ENCODE measurements at places on chromosomes 3 and 15. TPM values are rescaled to one million over a fixed set of nuclear protein-coding genes. Genes with fewer than 3 reads are reported as not detected.

GRCh38 chr3:45426161-45426560 lies 37.8 kb downstream of the LARS2 start:
- no peak overlapping the region for H3K4me3 ChIP-seq
- no peak overlapping the region for H3K27ac ChIP-seq
- DNase-seq, result peak; percentile 56
- no peaks in the 10 kb centered on the region for H3K27me3 ChIP-seq
- H3K4me1 ChIP-seq, result no peaks in the 10 kb centered on the region
- H3K36me3 ChIP-seq, result no peaks in the 10 kb centered on the region

DNA sequence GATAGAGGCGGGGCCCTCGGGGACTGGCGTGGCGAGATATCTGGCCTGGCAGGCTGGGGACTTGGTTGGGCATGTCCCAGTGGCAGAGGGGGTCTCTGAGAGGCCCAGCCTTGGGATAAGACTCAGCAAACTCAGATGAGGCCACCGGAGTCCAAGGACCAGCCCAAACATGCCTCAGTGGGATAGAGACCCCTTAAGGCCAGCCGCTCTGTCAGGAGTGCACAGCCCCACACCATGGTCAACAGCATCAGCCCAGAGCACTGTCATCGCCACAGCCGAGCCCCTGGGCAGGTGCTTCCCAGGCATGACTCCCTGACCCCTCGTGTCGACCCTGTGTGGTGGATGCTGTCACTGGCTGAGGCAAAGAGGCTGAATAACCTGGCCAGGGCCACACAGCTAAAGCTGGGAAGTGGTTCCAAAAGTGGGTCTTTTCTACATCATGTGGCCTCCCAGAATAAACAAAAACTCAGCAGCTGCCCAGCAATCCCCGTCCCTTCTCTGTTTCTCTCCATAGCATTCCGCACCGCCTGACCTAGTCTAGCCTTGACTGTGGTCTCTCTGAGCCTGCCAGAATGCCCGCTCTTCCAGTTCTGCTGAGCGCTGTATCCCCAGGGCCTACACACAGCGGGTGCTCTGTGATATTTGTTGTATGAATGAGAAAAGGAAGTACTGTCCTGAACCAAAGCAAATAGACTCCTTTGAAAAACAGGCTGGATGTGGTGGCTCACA lies 15.1 kb downstream of the CTSH start:
- H3K4me3 ChIP-seq, result no peak overlapping the region
- peaks cover 26% of the 10 kb centered on the region for H3K4me1 ChIP-seq
- DNase-seq, result no peak
- H3K27ac ChIP-seq, result no peak overlapping the region
- peaks cover 100% of the 10 kb centered on the region for H3K36me3 ChIP-seq

GRCh38 chr3:42743204-42743995 lies 29.7 kb downstream of the CCDC13 start:
- no peaks in the 10 kb centered on the region for H3K27me3 ChIP-seq
- DNase-seq, result no peak
- H3K27ac ChIP-seq, result no peak overlapping the region
- H3K36me3 ChIP-seq, result no peaks in the 10 kb centered on the region

DNA sequence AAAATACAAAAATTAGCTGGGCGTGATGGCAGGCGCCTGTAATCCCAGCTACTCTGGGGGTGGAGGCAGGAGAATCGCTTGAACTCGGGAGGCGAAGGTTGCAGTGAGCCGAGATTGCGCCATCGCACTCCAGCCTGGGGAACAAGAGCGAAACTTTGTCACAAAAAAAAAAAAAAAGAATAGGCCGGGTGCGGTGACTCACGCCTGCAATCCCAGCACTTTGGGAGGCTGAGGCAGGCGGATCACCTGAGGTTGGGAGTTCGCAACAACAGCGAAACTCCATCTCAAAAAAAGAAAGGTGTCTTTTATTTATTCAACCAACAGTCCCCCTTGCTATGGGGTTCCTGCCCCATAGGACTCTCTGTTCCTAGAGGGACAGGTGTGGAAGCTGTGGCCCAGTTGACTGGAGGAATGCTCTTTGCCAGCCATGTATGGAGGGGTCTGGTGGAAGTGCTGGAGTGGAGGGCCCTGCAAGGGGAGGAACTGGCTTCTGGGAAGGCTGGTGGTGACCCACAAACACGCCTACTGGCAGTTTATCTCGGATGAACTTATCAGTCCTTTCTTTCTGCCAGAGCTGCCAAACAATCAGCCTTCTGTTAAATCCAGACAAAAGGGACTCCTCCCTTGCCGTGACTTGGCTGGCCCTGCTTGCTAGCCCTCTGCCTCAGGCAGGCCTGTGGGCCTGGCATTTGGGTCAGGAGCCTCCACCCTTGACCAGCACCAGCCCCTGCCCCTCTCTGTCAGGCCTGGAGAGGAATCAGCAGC lies 4.6 kb upstream of the DAG1 start:
- H3K27me3 ChIP-seq, result no peaks in the 10 kb centered on the region
- H3K36me3 ChIP-seq, result no peaks in the 10 kb centered on the region
- DNase-seq, result no peak
- no peak overlapping the region for H3K27ac ChIP-seq
- H3K4me1 ChIP-seq, result peaks cover 23% of the 10 kb centered on the region

DNA sequence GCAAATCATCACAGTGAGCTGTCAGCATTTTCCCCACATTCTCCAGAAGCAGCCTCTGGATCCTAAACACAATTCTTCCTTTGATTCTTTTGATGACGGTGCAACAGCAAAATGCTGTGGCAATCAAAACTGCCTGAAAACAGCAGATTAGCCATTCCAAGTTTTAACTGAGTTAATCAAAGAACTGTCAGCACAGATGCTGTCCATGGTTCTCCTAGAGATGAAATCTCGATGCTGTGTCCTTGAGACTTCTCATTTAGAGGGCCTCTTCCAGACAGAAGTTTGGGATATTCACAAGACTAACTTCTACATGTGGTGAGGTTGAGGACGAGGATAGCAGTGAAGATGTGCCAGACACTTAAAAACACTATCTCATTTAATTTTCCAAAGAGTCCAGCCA lies 50.4 kb upstream of the GYG1 start:
- no peaks in the 10 kb centered on the region for H3K36me3 ChIP-seq
- no peak overlapping the region for H3K4me3 ChIP-seq
- no peaks in the 10 kb centered on the region for H3K27me3 ChIP-seq
- H3K27ac ChIP-seq, result no peak overlapping the region
- DNase-seq, result no peak
- no peaks in the 10 kb centered on the region for H3K4me1 ChIP-seq

DNA sequence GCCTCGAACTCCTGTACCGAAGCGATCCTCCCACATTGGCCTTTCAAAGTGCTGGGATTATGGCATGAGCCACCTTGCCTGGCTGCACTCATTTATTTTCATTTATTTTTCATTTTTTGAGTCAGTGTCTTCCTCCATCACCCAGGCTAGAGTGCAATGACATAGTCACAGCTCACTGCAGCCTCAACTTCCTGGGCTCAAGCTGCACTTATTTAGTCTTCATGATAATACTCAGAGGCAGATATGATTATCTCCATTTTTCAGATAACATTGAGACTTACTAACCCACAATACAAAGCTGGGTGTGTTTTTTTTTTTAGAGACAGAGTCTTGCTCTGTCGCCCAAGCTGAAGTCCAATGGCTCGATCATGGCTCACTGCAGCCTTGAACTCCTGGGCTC lies 10.0 kb downstream of the PRKCI start:
- H3K4me1 ChIP-seq, result peaks cover 4% of the 10 kb centered on the region
- no peaks in the 10 kb centered on the region for H3K27me3 ChIP-seq
- H3K36me3 ChIP-seq, result peaks cover 21% of the 10 kb centered on the region
- no peak overlapping the region for H3K27ac ChIP-seq
- DNase-seq, result no peak

DNA sequence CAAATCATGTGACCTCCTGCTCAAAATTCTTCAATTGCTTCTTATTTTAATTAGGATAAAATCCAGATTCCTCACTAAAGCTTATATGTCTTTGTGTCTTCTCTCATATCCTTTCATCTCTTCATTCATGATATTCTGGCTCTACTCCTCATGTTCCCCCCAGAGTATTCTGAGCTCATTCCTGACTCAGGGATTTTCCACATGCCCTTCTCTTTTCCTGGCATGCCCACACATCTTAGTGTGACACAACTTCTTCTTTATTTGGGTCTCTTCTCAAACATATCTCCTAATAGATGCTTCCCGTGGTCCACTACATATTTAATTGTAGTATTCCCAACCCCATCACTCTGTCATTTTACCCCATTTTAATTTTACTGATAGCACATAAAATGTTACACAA lies 15.2 kb upstream of the MBNL1 start:
- no peaks in the 10 kb centered on the region for H3K36me3 ChIP-seq
- H3K27ac ChIP-seq, result no peak overlapping the region
- no peak overlapping the region for H3K4me3 ChIP-seq
- H3K27me3 ChIP-seq, result no peaks in the 10 kb centered on the region
- H3K4me1 ChIP-seq, result peaks cover 3% of the 10 kb centered on the region
- DNase-seq, result no peak

DNA sequence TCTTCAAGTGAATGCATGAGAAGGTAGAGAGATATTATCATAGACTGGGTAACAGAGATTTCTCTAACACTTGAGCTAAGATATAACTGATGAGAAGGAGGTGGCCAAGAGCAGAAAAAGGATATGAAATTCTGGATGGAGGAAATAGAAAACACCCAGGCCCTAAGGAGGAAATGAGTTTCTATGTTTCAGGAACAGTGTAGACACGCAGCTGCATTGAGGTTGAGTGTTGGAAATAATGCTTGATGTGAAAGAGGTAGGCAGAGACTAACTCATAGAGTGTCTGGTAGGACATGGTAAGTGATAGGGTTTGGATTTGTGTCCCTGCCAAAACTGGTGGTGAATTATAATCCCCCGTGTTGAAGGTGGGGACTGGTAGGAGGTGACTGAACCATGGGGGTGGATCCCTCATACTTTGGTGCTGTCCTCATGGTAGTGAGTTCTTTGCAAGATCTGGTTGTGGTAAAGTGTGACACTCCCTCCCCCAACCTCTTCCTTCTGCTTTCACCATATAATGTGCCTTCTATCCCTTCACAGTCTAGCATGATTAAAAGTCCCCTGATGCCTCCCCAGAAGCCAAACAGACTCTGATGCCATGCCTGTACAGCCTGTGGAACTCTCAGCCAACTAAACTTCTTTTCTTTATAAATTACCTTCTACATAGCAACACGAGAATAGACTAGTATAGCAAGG lies 787.3 kb downstream of the EDEM1 start:
- no peak overlapping the region for H3K27ac ChIP-seq
- H3K36me3 ChIP-seq, result no peaks in the 10 kb centered on the region
- H3K4me3 ChIP-seq, result no peak overlapping the region
- no peaks in the 10 kb centered on the region for H3K27me3 ChIP-seq
- no peak for DNase-seq

DNA sequence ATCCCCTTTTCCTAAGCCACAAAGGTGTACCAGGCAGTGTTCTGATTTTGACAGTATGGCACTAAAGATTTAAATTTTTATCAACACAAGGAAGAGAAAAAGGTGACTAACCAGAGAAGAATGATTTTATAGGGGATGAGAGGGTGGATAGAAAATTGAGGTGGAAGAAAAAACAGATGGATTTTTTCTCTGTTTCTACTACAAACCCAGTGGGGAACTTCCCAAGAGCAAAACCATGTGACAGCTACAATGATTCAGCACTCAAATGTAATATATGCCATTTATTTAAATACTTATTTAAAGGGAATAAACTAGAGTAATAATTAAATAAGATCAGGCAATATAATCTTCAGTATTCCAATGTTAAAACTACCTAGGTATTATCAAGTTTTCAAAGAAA lies 11.1 kb downstream of the DCUN1D1 start:
- no peak overlapping the region for H3K4me3 ChIP-seq
- H3K27me3 ChIP-seq, result no peaks in the 10 kb centered on the region
- H3K4me1 ChIP-seq, result peaks cover 34% of the 10 kb centered on the region

GRCh38 chr15:90248789-90249202 lies 560 bp upstream of the TTLL13 start:
- H3K36me3 ChIP-seq, result no peaks in the 10 kb centered on the region
- DNase-seq, result no peak
- peak overlapping the region; percentile 63 for H3K27ac ChIP-seq

- H3K27ac ChIP-seq, result peak overlapping the region; percentile 77
- no peaks in the 10 kb centered on the region for H3K36me3 ChIP-seq
- peak; percentile 82 for DNase-seq
- peak overlapping the region; percentile 24 for H3K4me3 ChIP-seq
- H3K4me1 ChIP-seq, result peaks cover 33% of the 10 kb centered on the region
- H3K27me3 ChIP-seq, result peaks cover 38% of the 10 kb centered on the region
Measured at GRCh38 chr3:126267169-126267975, 87.0 kb upstream of the ALDH1L1 start.

DNA sequence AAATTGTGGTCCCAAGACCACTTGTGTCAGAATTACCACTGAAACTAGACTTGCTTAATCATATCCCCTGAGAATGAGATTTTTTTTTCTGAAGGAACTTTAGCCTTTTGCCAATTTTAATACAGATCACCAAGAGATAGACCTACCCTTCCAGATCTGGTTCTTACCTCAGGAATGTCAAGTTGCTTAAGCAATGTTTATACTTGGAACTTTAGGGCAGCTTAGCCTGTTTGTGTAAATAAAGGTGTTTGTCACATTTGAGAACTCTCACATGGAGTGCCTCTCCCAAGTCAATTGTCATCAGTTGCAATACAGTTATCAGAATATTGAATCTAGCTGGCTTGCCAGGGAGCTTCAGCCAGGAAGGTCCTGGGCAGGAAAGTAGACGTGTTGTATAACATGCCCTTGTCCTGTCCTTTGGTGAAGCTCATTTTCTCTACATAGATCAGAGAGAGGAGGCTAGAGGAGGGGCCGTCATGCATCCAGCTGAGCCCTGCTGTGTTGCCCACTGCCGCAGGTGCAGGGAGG lies 3.9 kb downstream of the GPD1L start:
- peak overlapping the region; percentile 69 for H3K27ac ChIP-seq
- peaks cover 48% of the 10 kb centered on the region for H3K4me1 ChIP-seq
- no peak overlapping the region for H3K4me3 ChIP-seq
- H3K27me3 ChIP-seq, result no peaks in the 10 kb centered on the region
- H3K36me3 ChIP-seq, result no peaks in the 10 kb centered on the region

DNA sequence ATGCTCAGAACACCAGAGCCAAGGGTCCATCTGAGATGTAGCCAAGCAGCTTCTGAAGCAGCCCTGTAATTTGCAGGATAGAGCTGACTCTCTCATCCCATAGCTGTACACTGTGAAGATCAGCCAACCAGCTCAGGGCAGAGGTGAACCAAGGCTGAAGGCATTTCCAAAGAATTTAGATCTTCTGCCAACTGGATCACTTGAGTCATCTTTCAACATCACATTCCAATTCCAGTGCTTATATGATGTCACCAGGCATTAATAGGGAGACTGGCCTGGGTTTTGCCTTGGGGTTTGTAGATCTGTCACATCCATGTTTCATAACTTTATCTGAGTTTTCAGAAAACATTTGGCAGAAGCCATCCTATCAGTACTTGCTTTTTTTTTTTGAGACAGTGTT lies 98.2 kb downstream of the NR2F2 start:
- no peaks in the 10 kb centered on the region for H3K4me1 ChIP-seq
- no peak overlapping the region for H3K4me3 ChIP-seq
- H3K36me3 ChIP-seq, result no peaks in the 10 kb centered on the region

- no peak overlapping the region for H3K27ac ChIP-seq
- H3K4me3 ChIP-seq, result no peak overlapping the region
- H3K27me3 ChIP-seq, result no peaks in the 10 kb centered on the region
- DNase-seq, result no peak
- no peaks in the 10 kb centered on the region for H3K4me1 ChIP-seq
Measured at GRCh38 chr3:115862849-115863248, 239.5 kb downstream of the GAP43 start.

- DNase-seq, result no peak
- H3K4me3 ChIP-seq, result no peak overlapping the region
- H3K36me3 ChIP-seq, result no peaks in the 10 kb centered on the region
- H3K27me3 ChIP-seq, result no peaks in the 10 kb centered on the region
Measured at GRCh38 chr15:56568466-56569167, 103.7 kb upstream of the MNS1 start.

Gene FANCD2OS
- not detected for total RNA-seq

Gene CCDC12
- 34.7 TPM for total RNA-seq

Gene CFAP100
- total RNA-seq, result 8.2 TPM

Gene LYZL4
- not detected for total RNA-seq

Gene VGLL3
- total RNA-seq, result 33.1 TPM

Gene MESP2
- total RNA-seq, result 0.35 TPM

Gene CPLX3
- total RNA-seq, result not detected

Gene GABRG3
- total RNA-seq, result 0.23 TPM

Gene ADGRG7
- total RNA-seq, result not detected

Measured in left lung (tissue), 14 donors.